ENCODE measurements at places on chromosomes 1 and 21. TPM values are rescaled to one million over a fixed set of nuclear protein-coding genes. Genes with fewer than 3 reads are reported as not detected.

DNA sequence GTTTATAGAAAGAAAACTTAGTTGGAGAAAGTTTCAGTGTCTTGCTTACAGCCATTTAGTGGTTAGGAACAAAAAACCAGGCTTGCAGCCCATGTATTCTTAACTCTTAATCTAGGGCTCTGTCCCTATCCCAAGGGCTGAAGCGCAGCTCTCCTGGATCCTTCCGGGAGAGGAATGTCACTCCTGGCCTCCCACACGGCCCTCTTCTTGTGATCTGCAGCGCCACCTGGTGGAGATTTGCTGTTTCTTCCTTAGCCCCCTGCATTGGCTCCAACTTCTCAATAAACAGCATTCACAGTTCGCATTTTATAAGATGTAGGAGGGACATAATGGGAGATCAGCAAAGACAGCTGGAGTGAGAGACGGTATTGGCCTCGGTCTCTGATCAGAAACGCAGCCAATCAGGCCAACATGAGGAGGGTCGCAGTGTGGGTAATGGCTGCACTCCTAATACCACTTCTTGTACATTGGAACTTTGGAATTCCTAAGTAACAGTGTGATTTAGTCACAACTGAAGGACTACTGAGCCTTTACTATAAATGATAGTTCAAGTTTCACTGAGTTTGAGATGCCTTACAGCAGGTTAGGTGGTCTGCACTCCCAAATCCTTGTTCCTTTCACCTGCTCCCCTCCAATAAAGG, 283.4 kb downstream of the ASTN1 start:
- DNase-seq: peak; percentile 75
- H3K4me3 ChIP-seq: peak overlapping the region; percentile 20
- H3K4me1 ChIP-seq: peaks cover 4% of the 10 kb centered on the region
- peaks cover 2% of the 10 kb centered on the region for H3K36me3 ChIP-seq

GRCh38 chr1:19294638-19295037, 6.1 kb upstream of the AKR7A3 start:
- H3K36me3 ChIP-seq: no peaks in the 10 kb centered on the region
- H3K27me3 ChIP-seq: no peaks in the 10 kb centered on the region
- H3K4me3 ChIP-seq: no peak overlapping the region
- no peak overlapping the region for H3K27ac ChIP-seq

DNA sequence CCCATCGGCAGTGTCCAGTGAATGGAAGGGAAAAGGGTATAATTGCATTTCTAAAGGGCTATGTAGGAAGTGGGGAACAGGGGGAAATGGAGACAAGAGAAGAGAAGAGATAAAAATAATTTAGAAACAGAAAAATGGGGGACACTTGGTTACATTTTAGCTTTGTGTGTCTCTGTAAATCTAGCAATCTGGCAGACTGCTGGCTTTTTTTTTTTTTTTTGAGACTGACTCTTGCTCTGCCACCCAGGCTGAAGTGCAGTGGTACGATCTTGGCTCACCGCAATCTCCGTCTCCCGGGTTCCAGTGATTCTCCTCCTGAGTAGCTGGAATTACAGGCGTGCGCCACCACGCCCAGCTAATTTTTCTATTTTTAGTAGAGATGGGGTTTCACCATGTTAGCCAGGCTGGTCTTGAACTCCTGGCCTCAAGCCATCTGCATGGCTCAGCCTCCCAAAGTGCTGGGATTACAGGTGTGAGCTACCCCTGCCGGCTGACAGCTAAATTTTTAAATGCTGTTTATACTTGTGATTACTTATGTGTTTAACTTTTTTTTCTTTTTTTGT, 53.4 kb downstream of the AGPAT3 start:
- H3K27ac ChIP-seq: no peak overlapping the region
- no peaks in the 10 kb centered on the region for H3K27me3 ChIP-seq
- H3K36me3 ChIP-seq: no peaks in the 10 kb centered on the region
- no peak for DNase-seq

GRCh38 chr1:116869611-116870010, 40.1 kb upstream of the PTGFRN start:
- DNase-seq: no peak
- no peaks in the 10 kb centered on the region for H3K36me3 ChIP-seq
- H3K27ac ChIP-seq: no peak overlapping the region
- H3K27me3 ChIP-seq: no peaks in the 10 kb centered on the region
- H3K4me1 ChIP-seq: peaks cover 3% of the 10 kb centered on the region
- no peak overlapping the region for H3K4me3 ChIP-seq

- no peak overlapping the region for H3K4me3 ChIP-seq
- peak; percentile 72 for DNase-seq
- H3K27ac ChIP-seq: peak overlapping the region; percentile 55
- peaks cover 33% of the 10 kb centered on the region for H3K36me3 ChIP-seq
- H3K27me3 ChIP-seq: no peaks in the 10 kb centered on the region
These were observed 98.6 kb downstream of the NAV1 start for GRCh38 chr1:201637282-201638079.

DNA sequence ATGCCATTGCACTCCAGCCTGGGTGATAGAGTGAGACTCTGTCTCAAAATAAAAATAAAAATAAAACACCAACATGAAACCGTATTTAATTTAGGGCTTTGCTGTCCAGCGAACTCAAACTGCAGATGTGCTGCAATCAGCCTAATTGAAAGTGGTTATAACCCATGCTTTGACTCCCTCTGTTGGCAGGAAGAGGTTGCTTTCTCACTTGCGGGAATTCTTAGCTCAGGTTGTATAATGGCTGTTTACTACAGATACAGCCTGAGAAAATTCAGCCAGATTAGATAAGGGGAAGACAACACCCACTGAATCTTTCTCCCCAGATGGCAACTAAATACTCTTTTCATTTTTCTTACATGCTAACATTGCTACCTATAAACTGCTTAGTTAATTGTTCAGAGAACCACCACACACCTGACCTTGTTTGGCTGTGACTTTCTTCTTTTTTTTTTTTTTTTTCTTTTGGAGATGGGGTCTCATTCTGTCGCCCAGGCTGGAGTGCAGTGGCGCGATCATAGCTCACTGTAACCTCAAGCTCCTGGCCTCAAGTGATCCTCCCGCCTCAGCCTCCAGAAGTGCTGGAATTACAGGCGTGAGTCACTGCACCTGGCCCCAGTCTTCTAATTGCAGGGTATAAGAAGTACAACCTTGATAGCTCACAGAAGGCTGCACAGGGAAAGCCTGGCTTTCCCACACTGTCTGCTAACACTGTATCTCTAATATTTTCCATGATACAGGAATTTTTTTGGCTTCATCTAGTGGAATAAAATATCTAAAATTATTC, 34.6 kb downstream of the DNTTIP2 start:
- no peaks in the 10 kb centered on the region for H3K27me3 ChIP-seq
- H3K27ac ChIP-seq: peak overlapping the region; percentile 88
- peaks cover 23% of the 10 kb centered on the region for H3K4me1 ChIP-seq
- no peak overlapping the region for H3K4me3 ChIP-seq
- peaks cover 4% of the 10 kb centered on the region for H3K36me3 ChIP-seq
- peak; percentile 64 for DNase-seq

GRCh38 chr1:9331558-9332346, 39.1 kb downstream of the SPSB1 start:
- H3K4me3 ChIP-seq: no peak overlapping the region
- no peaks in the 10 kb centered on the region for H3K4me1 ChIP-seq
- H3K36me3 ChIP-seq: no peaks in the 10 kb centered on the region
- DNase-seq: no peak
- H3K27ac ChIP-seq: no peak overlapping the region
- H3K27me3 ChIP-seq: no peaks in the 10 kb centered on the region

- DNase-seq: no peak
- H3K36me3 ChIP-seq: no peaks in the 10 kb centered on the region
- H3K4me3 ChIP-seq: no peak overlapping the region
- no peaks in the 10 kb centered on the region for H3K4me1 ChIP-seq
- no peak overlapping the region for H3K27ac ChIP-seq
These were observed 110.6 kb upstream of the GPR52 start for GRCh38 chr1:174337000-174337681.

DNA sequence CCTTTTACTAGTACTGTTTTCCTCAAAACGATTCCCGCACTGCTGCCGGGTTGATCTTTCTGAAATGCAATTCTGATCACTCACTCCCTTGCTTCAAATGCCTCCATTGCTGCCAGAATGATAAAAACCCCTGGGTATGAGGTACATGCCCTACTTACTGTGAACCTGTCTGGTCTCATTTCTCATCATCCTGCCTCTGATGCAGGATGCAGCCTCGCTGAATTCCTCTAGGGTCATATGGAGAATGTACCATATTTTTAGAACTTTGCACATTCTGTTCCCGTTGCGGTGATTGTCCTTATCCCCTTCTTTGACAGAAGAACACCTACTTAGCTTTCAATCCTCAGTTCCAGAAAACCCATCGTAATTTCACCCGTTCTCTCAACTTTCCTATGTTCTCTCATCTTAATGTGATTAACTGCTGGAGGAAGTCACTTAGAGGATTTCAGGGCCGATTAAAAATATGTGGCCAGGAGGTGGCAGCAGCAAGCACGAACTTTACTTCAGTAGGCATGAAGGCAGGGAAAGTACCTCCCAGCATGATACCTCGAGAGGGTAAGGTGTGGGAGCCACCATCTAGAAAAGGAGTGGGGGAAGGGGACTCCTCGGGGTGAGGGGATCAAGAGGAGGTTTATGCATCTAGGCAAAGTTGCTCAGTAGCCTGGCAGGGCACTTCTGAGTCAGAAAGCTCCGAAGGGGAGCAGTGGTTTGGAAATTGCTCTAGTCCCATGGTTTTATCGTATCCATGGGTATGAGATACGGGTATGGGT, 361.5 kb upstream of the ZP4 start:
- H3K27ac ChIP-seq: no peak overlapping the region
- H3K36me3 ChIP-seq: no peaks in the 10 kb centered on the region
- H3K4me1 ChIP-seq: peaks cover 11% of the 10 kb centered on the region
- no peaks in the 10 kb centered on the region for H3K27me3 ChIP-seq
- no peak overlapping the region for H3K4me3 ChIP-seq
- DNase-seq: peak; percentile 41

DNA sequence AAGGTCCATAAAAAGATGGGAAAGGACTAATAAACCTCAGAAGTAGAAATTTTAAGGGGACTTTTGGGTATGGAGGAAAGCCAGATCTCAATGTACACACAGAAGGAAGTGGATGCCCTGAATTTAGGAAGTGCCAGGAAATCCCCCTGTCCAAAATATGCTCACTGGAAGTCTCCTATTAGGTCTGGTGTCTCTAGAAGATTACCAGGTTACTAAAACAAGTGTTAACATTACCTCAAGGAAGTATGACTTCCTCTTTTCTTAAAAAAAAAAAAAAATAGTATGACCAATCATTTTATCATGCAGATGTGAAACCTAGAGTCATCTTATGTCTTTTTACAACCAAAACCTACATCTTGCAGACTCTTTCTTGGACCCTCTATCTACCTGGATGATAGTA, 30.7 kb downstream of the CD58 start:
- peaks cover 7% of the 10 kb centered on the region for H3K4me1 ChIP-seq
- no peak for DNase-seq
- H3K36me3 ChIP-seq: peaks cover 12% of the 10 kb centered on the region
- no peak overlapping the region for H3K4me3 ChIP-seq
- no peaks in the 10 kb centered on the region for H3K27me3 ChIP-seq

DNA sequence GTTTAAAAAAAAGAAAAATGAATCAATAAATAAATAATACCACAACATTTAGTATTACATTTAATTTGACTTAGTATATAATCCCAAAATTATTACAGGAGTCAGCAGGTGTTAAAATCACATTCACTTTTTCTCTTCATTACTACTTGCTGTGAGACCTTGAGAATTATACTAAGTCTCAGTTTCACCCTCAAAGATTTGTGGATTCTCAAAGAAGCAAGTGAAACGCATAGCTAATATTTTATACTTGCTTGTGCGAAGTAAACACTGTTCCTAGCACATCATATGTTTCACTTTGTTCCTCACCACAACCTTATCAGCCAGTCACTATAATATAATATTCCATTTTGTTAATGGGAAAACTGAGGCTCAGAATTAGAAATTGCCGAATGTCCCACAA, 4.0 kb downstream of the CLCA1 start:
- DNase-seq: no peak
- H3K4me1 ChIP-seq: no peaks in the 10 kb centered on the region
- H3K4me3 ChIP-seq: no peak overlapping the region
- peaks cover 5% of the 10 kb centered on the region for H3K27me3 ChIP-seq

GRCh38 chr21:29896884-29897283, 42.9 kb downstream of the GRIK1 start:
- no peak overlapping the region for H3K4me3 ChIP-seq
- H3K36me3 ChIP-seq: no peaks in the 10 kb centered on the region
- DNase-seq: no peak
- H3K27ac ChIP-seq: no peak overlapping the region

DNA sequence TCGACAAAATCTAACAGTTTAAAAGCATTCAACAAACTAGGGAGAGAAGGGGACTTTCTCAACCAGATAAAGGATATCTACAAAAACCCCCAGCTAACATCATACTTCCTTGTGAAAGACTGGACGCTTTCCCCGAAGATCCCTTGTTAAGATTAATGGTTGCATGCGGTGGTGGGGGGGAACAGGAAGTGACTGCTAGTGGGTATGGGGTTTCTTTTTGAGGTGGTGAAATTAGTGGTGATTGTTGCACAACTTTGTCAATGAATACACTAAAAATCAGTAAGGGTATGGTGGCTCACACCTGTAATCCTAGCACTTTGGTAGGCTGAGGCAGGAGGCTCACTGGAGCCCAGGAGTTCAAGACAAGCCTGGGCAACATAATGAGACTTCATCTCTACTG, 26.9 kb upstream of the EYA3 start:
- H3K27me3 ChIP-seq: no peaks in the 10 kb centered on the region
- no peaks in the 10 kb centered on the region for H3K4me1 ChIP-seq
- no peak for DNase-seq
- no peak overlapping the region for H3K4me3 ChIP-seq
- H3K27ac ChIP-seq: no peak overlapping the region
- no peaks in the 10 kb centered on the region for H3K36me3 ChIP-seq

- DNase-seq: no peak
- H3K4me3 ChIP-seq: no peak overlapping the region
These were observed 142.5 kb upstream of the C1orf105 start for GRCh38 chr1:172277989-172278388.

GRCh38 chr1:87393445-87394085, 64.9 kb downstream of the LMO4 start:
- no peak overlapping the region for H3K4me3 ChIP-seq
- H3K36me3 ChIP-seq: peaks cover 12% of the 10 kb centered on the region
- no peak for DNase-seq
- peaks cover 16% of the 10 kb centered on the region for H3K4me1 ChIP-seq

TNFRSF1B gene
- 0.36 TPM for polyA plus RNA-seq

MRPL9 gene
- polyA plus RNA-seq: 87.5 TPM

ADAM30 gene
- polyA plus RNA-seq: not detected

CIART gene
- polyA plus RNA-seq: 4.4 TPM

SHISA4 gene
- 42.1 TPM for polyA plus RNA-seq
